GM20000 (cell line): ENCODE measurements at places on chromosomes 1 and 21.

- DNase-seq = no peak
Observed at GRCh38 chr1:225757927-225758656, 19.5 kb upstream of the SRP9 start.

GRCh38 chr21:35527358-35527757 is 478.3 kb upstream of the RUNX1 start:
- DNase-seq = no peak

GRCh38 chr1:168623831-168624230 is 47.4 kb downstream of the XCL1 start:
- DNase-seq = no peak

DNA sequence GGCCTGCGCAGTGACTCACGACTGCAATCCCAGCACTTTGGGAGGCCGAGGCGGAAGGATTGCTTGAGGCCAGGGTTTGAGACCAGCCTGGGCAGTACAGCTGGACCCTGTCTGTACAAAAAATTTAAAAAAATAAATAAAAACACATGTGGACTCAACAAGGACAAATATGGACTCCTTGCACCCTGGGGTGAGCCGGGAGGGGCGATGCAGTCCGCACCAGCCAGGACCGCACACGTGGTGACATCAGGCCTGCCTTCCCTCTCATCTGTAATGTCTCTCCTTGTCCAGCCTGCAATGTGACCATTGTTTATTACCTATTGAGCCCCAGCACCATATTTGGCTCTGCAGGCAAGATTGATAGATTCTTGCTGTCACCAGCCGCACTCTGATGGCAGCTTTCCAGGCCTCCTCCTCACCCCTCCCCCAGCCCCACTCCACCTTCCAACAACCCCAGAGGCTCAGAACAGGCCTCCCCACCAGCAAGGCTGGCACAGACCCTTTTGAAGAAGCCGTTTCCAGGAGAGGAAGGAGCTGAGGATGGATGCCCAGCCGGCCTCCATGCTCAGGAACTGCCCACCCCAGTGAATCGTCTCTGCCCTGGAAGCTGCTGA is 55.2 kb downstream of the IRF2BP2 start:
- DNase-seq = no peak

DNA sequence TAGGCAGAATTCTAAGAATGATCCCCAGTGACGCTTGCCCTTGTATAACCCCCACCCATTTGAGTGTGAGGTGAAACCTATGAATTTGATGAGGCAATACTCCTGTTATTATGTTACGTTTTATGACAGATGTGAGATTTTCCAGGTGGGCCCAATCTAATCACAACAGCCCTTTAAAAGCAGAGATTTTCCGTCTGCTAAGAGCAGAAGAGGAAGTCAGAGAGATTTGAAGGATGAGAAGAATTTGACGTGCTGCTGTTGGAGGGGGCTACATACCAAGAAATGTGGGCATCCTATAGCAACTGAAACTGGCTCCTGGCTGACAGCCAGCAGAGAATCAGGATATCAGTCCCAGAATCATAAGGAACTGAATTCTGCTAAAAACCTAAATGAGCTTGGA is 2.4 kb upstream of the SLC19A2 start:
- DNase-seq = no peak

GRCh38 chr1:201122321-201122957 is 4.5 kb downstream of the ASCL5 start:
- DNase-seq = no peak

- DNase-seq = peak; percentile 21
Observed at GRCh38 chr1:87279966-87280535, 48.6 kb upstream of the LMO4 start.

GRCh38 chr21:32206631-32207405 is 72.0 kb downstream of the MIS18A start:
- DNase-seq = no peak

DNA sequence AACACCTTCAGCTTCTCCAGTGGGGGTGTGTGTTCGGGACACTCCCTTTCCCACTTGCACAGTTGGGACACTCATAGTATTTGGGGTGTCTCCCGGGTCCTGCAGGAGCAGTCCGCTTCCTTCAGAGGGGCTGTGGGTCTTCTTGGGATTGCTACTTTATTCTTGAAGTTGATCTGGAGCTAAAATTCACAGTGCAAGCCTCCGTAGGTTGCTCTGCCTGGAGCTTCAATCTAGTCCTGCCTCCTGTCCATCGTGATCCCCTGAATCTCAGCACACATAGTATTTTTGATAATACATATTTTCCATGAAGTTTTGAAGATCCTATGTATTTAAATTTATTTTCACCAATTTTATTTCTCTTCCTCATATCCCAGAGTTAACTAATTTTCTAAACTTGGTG is 902.1 kb downstream of the LTN1 start:
- DNase-seq = no peak

DNA sequence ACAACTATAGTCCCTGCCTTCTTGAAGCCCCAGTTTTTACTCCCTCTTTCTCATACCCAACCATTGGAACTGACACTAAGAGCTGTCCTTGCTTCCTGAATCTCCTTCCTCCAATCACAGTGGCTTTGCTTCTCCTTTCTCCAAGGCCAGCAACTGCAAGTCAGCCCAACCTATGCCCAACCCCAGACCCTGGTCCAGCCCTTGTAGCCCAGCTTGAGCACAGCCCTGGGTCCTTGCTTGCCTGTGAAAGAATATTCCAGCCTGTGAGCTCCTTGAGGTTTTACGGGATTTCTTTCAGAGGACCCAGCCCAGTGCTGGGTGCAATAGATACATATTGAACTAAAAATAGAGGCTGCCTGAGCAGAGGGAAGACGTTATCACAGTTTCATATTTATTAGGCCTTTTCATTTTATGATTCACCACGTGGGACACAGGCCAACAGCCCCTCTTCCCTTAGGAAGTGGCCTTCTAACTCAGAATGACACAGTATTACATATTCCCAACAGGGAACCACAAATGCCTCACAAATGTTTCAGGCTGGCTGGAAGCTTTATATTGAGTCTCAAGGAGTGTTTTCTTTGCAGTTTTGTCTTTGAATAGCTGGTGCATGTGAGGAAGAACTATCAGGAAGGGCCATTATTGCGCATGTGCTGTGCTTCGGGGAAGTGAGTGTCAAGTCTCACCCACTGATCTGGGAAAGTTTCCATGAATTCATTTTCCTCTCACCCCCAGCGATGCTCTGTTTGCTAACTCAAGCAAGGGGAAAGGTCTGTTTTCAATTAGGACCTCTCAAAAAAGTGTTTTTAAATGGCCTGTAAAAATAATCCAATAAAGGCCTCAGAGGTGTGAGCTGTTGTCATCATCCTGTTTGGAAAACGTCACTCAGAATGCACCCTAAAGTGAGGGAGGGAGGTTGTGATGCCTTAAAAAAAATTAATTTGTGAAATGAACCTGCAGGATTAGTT is 92.3 kb upstream of the NFIA start:
- DNase-seq = no peak

DNA sequence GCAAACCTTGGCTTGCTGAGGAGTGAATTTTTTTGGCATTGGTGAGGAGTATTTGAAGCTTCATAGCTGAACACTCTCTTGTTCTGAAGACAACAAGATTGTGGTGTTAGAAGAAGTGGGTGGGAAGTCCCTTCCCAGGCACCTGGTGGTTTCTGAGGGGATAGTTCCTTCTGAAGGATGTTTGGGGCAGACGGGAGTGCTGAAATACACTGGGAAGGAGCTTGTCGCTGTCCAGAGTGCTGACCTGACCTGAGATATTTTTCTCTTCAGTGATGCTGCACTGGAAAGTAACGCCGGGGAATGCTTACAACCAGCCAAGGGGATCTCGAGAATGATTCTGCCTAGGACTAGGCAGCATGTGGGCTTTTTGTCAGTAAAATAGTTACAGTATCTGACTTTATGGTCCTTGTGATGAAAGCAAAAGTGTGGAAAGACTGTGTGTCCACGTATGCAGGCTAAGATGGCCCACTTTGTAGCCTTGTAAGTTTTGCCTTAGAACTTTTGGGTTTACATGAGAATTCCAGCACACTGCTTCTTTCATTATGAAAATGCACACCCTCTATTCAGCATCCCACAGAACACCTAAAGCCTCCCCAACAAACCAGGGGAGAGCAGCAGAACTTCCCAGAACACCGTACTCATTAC is 33.1 kb upstream of the NFASC start:
- DNase-seq = peak; percentile 52

GRCh38 chr1:77438236-77438913 is 156.6 kb downstream of the AK5 start:
- DNase-seq = no peak

DNA sequence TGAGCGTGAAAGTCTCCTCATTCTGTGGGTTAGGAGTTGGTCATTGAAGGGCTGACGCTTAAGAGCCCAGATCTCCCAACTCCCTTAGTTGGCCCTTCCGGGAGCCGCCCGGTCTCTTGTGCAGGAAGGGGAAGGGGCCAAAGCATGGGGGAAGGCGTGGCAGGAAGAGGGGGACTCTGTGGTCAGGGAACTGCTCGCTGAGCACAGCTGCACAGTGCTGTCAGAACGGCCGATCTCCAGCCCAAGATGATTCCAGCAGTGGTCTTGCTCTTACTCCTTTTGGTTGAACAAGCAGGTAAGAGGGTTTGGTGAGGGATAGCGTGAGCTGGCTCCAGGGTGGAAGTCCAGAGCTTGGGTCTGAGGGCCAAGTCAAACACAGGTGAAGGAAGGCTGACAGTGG is at the start of gene FCER1G:
FCER1G (plus strand) TSS at position 220 of the 400 bp plus-strand sequence; CDS start at position 247, 27 bp downstream.
- DNase-seq = no peak

DNA sequence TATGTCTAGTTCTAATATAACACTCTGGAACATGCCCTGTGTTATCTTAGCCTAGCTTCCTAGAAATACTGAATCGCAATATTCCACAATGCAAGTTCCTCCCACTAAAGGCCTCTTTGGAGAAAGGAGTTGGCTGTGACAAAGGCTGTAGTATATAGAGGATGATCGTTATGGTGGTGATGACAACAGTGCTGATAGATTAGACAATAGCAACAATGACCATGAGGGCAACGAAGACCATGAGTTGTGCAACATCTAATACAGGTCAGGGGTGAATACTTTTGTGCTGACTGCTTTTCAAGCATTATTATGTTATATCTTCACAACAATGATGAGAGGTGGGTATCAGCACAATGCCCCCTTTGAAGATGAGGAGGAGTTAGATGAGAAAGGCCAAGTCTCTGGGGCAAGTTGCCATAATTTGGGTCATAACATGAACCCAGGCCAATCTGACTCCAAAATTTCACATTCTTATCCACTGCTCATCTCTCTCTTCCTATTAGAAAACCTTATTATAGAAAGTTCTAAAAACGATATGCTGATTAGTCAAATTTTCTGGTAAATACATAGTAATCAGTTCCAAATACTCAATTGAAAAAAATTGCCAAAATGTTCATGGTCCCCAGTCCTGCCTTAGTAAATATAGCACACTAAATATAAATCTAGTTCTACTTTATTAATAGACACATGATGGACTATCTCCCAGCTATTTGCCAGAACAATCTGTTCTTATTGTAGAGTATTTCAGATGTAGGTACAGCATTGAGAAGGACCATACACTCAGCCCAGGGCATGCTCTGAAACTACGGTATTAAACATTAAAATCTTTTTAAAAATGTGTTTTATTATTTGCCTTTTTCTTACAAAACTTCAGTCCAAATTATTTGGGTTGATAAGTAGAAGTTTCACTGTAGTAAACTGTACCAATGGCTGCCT is 37.5 kb downstream of the HIVEP3 start:
- no peak for DNase-seq

- no peak for DNase-seq
Observed at GRCh38 chr1:184672013-184672726, 82.5 kb downstream of the EDEM3 start.

DNA sequence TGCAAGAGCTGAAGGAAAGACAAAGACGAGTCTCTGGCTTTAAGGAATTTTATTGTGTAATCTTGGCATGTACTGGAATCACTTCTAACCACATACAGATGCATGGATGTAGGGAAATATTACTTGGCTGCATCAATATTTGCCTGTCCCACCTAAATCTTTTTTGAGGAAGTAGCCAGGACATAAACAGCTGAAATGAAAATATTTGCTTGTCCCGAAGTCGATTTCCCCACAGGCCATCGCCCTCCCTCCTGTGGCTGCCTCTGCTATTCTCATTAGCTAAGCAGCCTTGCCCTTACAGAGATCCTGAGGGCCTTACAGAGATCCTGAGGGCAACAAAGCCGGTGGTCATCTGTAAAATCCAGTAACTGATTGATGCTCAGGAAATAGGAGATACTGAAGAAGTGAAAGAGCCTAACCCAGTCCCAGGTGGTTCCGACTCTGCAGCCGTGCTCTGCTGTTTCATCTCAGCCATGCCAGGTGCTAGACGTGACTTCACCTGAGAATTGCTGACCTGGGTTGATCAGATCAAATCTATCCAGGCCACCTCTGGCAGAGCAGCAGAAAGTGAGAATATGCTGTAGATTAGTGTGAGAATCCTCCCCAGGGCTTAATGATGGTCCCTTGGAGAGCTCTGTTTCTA is 25.5 kb downstream of the MAN1C1 start:
- no peak for DNase-seq
